ENCODE measurements at places on chromosomes 1 and 21.

- DNase-seq = no peak
Measured at GRCh38 chr1:203089651-203090045, 3.8 kb upstream of the MYOG start.

DNA sequence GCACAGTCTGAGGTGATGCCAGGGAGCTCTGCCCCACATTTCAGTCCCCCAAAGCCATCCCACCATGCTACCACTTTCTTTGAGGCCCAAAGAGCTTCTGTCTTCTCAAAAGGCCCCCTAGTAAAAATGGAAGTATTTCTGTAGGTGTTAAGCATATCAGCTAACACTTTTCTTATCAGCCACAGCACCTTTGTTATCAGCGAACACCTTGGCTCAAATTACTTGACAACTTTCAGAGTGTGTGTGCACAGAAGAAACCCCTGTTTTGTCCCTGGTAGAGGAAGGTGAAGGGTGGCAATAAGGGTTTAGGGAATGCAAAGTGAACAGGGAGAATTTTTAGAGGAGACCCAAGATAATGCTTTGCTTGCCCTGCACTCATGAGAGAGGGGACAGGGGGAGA lies 54.8 kb upstream of the GJA8 start:
- DNase-seq = no peak

- DNase-seq = no peak
Measured at GRCh38 chr1:100995198-100995988, 30.2 kb downstream of the DPH5 start.

DNA sequence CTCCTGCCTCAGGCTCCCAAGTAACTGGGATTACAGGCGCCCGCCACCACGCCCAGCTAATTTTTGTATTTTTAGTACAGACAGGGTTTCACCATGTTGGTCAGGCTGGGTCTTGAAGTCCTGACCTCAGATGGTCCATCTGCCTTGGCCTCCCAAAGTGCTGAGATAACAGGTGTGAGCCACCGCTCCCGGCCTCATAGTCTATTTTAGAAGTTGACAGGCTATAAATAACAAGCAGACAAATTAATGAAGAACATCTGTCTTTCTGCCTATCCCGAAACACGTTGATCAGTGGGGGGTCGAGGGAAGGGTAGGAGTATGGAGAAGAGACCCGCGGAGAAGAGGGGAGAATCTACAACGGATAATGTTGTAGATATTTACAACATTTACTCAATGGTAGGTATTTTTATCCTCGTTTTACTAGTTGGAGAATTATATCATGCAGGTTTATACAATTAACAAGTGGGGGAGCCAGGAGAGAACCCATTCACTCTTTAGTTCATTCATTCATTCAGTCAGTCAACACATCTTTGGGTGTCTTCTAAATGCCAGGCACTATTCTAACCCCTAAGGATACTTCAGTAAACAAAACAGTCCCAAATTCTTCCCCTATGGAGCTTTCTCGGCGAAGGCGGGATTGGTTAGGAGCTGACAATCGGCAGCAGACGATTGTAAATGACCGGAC lies 497 bp upstream of the IFNAR2 start:
- DNase-seq = no peak

DNA sequence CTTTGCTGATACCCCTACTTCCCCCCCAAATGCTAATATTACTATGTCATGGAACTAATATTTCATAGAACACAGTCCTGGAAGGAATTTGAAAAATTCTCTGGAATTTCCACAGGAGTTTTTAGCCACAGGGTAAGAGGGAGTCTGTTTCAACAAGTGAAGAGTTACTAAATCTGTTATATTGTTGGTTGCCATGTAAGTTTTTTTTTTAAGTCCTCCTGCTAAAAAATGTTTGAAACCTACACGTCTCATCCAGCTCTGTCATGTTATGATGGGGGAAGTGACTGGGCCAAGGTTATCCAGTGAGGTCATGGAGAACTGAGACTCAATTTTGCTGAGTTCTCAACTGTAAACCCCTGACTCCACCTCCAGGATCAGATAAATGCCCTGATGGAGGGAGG lies 60.8 kb upstream of the USP24 start:
- peak; percentile 58 for DNase-seq

DNA sequence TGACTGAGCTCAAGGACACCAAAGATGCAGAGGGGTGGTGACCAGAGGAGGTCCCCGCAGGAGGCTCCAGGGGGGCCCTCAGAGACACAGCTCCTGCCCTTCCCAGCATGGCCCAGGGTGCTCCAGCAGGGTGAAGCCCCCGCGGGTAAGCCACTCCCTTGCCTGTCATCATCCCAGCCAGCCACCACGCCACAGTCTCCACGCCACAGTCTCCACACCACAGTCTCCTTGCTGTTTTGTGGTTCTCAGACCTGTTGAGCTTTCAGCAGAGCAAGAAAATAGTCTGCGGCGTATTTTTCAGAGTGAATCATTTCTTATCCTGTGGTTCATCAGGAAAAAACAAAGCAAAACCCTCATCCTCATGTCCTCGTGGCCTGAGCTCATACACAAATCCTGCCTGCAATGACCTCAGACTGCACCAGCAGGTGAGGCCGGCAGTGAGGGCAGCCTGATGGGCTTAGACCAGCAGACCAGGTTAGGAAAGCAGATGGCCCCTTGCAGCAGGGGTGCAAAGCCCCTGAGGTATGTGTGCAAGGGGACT lies 25.7 kb upstream of the ABCG1 start:
- no peak for DNase-seq

DNA sequence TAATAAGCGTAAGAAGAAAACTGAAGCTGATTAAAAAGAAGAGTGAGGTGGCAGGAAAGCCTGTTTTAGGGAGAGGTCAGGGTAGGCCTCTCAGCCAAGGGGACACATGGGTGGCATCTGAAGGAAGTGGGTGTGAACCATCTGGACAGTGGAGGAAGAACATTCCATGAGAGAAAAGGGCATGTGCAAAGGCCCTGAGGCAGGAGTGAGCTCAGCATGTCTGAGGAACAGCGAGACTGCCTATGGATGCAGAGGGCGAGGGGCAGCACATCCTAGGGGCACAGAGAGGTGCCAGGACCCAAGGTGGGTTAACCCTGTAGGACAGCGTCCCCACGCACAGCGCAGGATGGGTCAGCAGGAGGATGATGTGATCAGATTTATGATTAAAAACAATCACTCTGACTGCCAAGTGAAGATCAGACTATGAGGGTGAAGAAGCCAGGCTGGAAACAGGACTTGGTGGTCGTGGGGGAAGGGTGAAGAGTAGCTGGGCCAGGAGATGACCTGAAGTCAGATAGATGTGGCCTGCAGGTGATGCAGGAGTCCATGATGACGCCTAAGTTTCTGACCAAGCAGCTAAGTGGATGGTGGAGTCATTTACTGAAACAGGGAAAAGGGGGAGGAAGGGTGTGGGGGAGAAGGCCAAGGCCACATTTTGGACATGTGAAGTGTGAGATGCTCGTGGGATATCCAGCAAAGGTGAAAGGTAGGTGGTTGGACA lies 37.9 kb downstream of the PABPC4 start:
- DNase-seq = no peak

GRCh38 chr1:115215110-115215509 lies 122.9 kb downstream of the NGF start:
- no peak for DNase-seq

GRCh38 chr1:172991674-172992400 lies 58.9 kb downstream of the TNFSF18 start:
- DNase-seq = no peak

DNA sequence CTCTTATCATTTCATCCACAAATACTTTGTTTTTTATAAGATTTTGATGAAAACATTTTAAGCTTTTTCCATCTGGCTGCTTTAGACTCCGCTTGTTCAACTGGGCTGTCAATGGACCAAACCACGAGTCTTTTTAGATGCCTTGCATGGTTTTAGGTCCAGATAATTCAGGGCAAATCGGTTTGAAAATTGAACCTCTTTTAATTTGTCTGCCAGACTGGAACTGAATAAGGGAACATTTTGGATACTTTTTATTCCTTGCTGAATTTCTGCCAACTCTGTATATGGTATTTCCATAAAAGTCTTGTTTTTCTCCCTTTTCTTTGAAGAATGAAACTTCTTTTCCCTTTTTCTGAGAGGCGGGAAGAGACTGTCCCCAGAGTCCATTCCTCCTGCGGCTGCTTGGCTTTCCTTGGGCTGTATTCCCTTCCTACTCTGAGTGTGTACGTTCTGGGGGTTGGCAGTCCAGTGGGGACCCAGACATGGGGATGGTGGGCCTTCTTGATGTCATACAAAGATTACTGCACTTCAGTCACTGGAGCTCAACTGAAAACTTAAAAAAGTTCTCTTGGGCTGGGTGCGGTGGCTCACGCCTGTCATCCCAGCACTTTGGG lies 46.5 kb upstream of the CNN3 start:
- peak; percentile 66 for DNase-seq

DNA sequence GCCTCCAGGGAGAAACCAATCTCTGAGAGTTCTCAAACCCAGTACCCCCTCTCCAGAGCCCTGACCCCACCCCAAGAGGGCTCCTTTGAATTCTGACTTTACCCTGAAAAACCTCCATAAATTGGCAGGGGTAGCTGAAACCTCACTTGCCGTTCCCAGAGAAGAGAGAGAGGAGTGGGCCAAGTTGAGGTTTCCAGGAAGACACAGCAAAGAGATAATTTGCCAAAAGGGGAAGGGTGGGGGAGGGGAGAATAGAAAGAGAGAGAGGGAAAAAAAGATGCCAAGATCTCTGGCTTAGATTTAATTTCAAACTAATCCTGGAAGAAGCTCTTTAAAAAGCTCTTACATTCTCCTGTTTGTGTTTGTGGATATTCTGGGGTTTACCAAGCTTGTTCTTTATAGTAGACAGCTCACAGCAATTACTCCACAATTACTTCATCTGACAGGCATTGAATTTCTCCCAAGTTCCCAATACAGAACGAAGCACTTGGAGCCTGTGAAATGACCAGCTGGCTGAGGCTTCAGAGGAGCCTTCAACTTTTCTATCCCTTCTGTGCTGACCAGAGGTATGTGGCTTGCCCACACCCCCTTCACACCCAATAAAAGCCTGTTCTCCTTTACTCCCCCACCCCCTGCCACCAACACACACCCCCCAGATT lies 1.1 kb upstream of the GRHL3 start:
- peak; percentile 65 for DNase-seq

DNA sequence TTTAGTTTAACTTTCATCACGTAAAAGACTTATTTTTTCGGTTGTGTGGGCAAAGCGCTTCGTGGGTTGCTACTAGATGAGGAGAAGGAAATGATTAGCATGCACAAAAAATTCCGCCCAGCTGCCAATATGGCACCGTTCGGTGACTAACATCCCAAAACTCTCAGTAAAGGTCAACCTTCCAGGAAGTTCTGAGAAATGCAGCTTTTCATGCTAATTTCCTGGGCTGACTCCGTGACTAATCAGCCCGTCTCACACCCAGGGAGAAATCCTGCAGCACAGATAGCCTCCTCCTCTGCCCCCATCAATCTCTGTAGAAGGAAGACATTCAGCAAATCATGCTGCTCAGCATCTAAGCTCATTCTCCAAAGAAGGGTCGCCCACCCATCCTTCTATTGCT lies 34.1 kb downstream of the TMCO4 start:
- peak; percentile 97 for DNase-seq

DNA sequence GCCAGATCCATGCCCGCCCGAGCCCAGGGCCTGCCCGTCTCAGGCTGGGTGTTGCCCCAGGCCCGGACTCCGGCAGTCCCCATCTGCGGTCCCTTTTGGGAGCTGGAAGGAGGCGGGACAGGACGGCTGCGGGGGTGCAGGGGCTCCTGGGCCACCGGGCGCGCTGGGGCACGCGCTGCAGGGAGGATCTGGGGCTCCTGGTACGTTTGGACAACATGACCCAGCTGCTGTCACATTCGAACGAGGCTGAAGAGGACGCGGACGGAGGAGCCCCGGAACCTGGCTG lies 6.6 kb upstream of the CALML6 start:
- DNase-seq = no peak

- no peak for DNase-seq
Measured at GRCh38 chr21:27566521-27566920, 599.6 kb upstream of the ADAMTS5 start.

DNA sequence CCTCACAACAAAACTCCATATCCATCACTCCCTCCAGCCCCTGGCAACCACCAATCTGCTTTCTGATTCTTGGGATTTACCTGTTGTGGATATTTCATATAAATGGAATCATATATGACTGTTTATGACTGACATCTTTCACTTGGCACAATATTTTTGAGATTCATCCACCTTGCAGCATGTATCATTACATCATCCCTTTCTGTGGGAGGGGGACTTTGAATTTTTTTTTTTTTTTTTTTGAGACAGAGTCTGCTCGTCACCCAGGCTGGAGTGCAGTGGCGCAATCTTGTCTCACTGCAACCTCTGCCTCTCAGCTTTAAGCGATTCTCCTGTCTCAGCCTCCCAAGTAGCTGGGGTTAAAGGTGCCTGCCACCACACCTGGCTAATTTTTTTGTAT lies 128.2 kb downstream of the ITSN1 start:
- DNase-seq = no peak

DNA sequence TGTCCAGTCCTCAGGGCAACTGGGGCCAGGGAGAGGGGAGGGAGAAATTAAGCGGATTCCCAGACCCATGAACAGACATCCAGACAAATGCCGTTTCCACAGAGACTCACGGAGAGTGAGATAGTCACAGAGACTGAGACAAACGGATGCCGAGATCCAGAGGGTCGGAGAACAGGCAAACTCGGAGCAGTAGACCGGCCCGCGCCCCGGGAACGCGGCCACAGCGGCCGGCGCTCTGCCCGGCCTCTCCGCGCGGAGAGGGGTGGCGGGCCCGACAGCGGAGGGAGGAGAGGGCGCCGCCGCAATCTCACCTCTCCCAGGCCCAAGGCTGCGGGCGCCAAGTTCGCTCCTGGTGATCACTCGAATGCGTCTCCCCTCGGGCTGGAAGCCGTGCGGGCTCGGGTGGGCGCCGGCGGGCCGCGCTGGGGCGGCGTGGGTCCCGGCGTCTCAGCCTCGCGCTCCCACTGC lies 831 bp upstream of the FOXD2 start:
- DNase-seq = no peak

DNA sequence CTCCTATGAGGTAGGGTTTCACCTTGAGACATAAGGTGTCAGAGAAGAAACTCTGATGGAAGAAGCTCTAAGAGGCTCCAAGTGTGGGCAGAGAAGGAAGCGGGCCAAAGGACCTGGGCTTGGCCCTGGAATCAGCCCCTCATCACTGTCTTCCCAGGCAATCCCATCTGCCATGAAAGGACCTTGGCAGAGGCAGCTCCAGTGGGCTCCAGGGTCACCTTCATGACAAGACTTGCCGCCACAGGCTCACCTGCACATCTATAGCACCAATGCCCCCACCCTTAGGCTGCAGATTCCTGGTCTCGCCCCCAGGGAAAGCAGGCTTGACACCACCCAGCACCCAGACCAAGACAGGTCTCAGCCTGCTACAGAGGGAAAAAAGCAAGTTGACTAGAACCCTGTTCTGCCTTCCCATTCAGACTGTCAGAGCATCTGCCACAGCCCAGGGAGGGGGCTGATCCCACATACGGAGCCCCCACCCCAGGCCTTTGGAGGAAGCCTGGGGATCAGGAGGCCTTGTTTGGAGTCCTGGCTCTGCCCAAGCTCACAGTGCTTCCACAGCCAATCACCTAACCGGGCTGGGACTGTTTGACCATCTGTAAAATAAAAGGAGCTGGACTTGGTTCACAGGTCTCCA lies 490 bp upstream of the FAM110D start:
- no peak for DNase-seq
